Stimulated activated naive CD8-positive, alpha-beta T cell treated with anti-CD3 and anti-CD28 coated beads, Interleukin-15, amount 100 ng/mL, for 72 hours (primary cell): ENCODE measurements at places on chromosomes 2 and 18.

- DNase-seq, result no peak
Observed at GRCh38 chr18:36460854-36461253, 163.3 kb downstream of the FHOD3 start.

GRCh38 chr2:4110273-4110672 is 406.9 kb downstream of the DCDC2C start:
- DNase-seq, result no peak

DNA sequence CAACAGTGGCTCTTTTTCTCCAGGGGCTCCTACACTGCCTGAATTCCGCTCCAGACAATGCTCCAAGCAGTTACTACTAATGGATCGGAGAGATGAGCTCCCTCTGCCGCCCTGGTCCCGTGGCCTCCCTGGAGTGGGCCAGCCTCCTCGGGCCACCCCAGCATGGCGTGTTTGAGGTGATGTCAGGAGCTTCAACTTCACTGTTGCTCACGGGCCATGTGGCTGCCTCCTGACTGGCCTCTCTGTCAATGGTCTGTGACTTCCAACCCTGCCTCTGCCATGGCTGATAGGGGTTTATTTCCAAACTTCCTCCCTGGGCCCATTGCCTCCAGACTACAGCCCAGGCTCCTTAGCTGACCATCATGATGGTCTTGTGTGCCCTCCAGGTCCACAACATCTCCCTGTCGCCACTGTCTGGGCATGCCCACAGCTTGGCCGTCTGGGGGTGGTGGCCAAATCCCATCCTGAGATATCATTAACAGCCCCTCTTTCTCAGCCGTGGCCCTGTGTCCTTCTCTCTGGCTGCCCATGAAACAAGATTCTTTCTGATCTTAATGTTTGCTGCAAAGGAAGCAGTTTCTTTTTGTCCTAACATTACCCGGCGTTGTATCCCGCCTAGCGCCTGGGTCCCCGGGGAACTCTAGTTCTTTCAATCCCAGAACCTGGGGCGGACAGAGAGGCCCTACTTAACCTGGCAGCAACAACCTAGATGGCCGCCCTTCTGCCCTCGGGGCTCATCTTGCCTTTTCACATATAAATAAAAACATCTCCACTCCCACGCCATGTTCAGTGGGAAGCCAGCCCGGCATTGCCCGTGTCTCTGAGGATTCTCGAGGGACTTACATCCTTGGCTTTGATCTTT is 38.1 kb downstream of the ATOH8 start:
- DNase-seq, result no peak

- DNase-seq, result no peak
Observed at GRCh38 chr2:8805278-8806210, 31.9 kb downstream of the KIDINS220 start.

GRCh38 chr2:191151331-191151730 is 537 bp upstream of the STAT4 start:
- peak; percentile 55 for DNase-seq

GRCh38 chr18:54931152-54931551 is 28.1 kb downstream of the CCDC68 start:
- no peak for DNase-seq

DNA sequence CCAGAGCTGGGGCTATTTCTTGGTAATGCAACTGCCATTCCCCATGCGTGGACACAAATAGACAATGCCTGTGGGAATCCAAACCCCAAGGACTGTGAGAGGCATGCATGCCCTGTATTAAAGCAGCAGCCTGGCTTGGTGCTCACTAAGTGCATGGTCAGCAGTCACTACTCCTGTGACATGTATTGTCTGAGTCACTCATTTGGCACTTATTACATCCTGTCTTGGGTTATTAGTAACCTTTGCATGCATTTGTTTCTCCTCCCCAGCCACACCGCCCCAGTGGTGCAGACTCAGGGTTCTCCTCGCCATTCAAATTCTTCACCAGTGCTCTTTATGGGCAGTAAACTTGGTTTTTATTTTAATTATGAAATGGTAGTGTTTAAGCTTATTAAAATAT is 30.2 kb downstream of the PRKCE start:
- DNase-seq, result no peak

GRCh38 chr18:13526519-13526918 is 199.8 kb downstream of the FAM210A start:
- DNase-seq, result no peak

- DNase-seq, result no peak
Observed at GRCh38 chr2:235287375-235287733, 206.5 kb upstream of the AGAP1 start.

DNA sequence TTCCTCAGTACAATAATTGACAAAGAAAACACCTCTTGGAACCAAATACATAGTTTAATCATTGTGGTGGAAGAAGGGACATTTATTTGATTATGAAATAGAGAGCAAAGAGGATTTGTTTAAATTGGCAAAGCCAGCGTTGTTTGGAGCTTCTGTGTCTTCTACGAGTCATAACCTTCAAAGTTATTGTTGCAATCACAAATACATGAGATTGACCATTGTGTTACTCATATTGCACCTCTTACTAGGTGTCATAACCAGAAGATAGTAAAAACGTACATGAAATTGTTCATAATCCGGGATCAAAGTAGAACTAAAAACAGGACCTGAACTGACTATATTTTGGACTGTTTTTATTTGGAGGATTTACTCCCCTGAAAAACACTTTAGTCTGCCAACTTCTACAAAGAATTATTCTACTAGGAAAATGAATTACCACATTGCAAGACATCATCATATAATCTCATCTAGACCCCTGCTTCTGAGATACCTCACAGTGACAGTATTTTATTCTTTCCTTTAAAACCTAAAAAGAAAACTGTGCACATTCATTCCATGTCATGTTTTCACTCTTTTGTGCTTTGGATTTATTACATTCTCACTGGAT is 151.7 kb upstream of the KLF7 start:
- no peak for DNase-seq

DNA sequence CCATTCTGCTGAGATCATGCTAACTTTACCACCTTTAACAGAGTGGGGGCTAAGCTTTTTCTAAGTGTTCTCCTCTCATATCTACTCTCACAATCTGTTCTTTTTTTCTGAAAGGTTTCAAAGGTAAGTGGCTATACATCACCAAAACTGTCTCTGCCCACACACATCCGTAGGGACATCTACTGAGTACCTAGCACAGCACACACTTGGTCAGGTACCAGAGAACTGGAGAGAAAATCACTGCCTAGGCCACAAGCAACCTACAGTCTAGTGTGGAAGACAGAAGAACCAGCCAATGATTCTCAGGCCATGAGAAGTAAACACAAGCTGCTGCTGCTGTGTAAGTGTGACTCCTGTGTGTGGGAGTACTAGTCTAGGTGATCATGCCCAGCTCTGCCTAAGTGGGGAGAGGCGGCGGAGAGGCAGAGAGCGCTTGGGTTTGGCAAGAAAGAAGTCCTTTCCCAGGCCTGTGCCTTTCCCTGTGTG is 176.1 kb upstream of the ZFP36L2 start:
- no peak for DNase-seq

- no peak for DNase-seq
Observed at GRCh38 chr2:202278944-202279343, 13.4 kb downstream of the NOP58 start.

- DNase-seq, result no peak
Observed at GRCh38 chr2:204880928-204881327, 335.7 kb downstream of the PARD3B start.
